ENCODE measurements at places on chromosomes 2 and 18.

- DNase-seq: no peak
Observed at GRCh38 chr2:192099742-192100141, 95.0 kb downstream of the TMEFF2 start.

DNA sequence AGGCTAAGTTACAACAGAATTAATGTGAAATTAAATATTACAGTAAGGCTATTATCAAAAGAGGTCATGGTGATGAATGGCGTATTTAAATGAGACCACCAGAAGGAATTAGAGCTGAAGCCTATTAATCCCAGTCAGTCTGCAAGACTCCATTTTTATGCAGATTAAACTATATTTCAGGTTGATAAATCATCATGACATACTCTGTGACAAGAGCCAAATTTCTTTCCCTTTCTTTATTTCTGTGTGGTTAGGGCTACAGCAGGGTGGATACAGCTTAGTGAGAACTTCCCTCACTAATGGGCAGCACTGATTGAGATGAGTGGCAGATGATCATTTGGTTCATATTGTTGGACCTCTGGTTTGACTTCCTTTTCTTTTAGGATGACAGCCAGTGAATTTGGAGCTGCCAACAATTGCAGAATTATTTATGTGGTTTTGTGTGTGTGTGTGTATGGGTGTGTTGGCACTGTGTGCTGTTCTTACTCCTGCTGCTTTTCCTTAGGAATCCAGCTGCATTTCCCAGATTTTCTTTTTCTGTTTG is 481.3 kb downstream of the PIK3C3 start:
- DNase-seq: no peak

DNA sequence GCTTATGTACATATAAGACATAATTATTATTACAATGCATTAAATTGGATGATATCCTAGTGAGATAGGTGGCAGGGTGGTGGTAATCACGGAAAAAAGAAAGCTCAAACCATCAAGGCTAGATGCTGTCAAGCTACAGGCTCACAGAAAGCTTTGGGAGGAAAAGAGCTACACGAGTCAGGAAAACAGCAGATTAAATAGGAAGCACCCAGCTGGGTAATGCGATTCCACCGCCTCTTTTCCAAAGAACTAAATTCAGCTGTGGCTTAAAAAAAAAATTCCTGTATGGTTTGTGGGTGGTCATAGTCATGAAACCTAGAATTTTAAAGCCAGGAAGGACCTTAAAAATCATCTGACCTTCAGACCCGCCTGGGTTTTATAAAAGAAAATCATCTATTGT is 23.7 kb upstream of the PTPN4 start:
- no peak for DNase-seq

- DNase-seq: no peak
Observed at GRCh38 chr2:16862471-16862870, 196.8 kb upstream of the CYRIA start.

DNA sequence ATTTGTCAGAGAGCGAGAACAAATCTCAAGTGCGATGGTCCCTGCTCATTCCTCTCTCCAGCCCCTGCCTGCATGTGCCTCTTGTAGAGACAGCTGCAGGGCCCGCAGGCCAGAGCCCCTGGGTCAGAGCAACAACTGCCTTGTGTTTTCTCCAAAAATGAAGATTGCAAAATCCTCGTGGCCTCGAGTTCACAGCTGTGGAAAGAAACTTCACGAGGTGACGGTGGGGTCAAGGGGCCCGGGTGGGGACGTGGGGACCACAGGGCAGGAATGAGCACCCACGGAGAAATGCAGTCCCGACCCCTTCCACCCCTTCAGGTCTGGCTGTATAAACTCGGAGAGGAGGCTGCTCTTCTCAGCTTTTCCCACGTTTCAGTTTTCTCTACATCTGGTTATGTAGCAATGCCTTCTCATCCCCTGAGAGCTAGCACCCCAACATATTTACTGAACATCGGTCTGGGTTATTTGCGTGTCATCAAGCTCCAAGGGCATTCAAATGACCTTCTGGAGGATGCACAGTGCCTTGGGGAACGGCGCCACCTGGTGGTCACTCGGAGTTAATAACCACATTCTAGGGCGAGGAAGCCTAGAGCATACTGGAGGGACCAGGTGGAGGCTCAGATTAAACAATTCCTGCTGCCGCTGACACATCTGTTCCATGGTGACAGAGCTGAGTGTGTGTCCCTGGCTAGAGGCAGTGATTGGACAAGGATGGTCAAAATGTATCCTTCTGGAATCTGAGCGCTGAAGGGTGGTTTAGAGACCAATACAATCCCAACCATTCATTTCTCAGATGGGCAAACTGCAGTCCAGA is 91.4 kb upstream of the CYRIA start:
- DNase-seq: peak; percentile 85

- no peak for DNase-seq
Observed at GRCh38 chr18:56402872-56403516, 235.4 kb downstream of the TXNL1 start.

- DNase-seq: no peak
Observed at GRCh38 chr2:31382452-31383120, 32.0 kb downstream of the XDH start.

DNA sequence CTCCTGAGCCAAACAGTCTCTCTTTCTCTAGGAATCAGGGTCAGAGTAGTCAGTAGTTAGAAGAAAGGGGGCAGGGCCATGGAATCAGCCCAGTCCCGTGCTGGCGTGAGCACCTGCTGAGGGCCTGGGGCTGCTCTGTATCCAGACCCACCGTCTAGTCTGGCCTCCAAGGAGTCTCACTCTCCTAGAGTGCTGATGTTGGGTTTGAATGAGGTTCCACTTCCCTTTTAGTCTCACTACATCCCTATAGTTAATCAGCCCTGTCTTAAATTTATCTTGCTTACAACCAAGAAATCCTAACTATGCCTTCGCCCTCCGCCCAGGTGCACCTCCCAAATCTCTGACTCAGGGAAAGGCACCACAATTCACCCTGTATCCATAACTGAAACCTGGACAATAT is 13.4 kb upstream of the KCTD1 start:
- DNase-seq: no peak

- no peak for DNase-seq
Observed at GRCh38 chr2:98482362-98482761, 37.7 kb downstream of the INPP4A start.

GRCh38 chr2:50443868-50444630 is 587.9 kb downstream of the NRXN1 start:
- DNase-seq: no peak

DNA sequence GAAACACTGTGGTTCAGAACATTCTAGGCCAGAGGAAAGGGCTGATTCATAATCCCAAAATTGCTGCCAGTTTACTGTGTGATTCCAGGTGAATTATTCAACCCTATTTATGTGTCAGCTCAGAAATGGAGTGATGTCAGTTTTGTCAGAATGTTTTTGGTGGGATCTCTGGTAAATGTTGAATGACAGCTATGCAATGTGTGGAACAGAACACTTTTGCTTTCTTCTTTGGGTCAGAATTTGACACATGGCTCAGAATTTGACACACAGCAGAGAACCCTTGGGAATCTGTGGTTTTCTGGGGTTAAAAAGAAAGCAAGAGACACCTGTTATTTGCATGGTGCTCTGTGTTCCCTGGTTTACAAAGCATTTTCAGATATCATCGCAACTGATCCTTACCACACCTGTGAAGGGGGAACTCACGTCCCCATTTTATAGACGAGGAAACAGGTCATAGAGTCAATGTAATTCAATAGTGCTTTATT is 1.6 kb upstream of the MTA3 start:
- peak; percentile 53 for DNase-seq

DNA sequence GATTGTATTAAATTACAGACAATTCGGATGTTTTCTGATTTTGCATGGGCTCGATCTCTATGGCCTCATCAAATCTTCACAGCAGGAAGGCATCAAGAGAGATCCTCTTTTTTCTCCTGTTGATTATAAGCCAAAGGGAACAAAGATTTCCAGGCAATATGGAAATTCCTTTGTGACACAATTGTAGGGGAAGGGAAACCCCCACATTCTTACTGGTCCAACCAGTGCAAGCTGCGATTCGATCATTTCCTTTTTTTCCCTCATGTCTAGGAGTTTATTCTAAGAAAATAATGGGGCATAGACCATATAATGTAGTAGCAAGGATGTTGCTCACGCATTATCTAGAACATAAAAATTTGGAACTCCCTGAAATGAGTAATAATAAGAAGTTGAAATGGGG is 87.7 kb downstream of the LYPD6 start:
- no peak for DNase-seq

DNA sequence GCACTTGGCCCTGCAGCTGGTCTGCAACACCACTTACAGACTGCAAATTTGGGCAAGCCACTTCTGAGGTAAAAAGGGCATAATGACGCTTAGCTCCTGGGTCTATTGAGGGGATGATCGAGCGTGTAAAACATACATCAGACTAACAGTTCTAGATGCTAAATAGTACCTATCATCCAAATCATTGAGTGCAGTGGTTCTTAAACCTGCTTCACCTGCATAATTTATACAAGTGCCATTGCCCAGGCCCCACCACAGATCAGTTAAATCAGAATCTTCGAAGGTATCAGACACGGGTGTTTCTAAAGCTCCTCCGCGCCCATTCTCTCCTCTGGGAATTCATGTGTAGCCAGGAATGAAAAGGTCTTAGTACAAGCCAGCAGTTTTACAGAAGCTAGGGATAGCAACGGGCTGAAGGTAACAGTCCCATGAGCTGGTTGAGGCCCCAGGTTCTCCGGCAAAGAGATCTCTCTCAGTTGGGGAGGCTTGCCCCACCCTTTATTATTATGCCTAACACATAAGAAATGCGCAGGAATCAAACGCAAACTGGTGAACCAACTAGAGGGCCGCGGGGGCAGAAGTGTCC is 737 bp upstream of the RNF181 start:
- DNase-seq: no peak

DNA sequence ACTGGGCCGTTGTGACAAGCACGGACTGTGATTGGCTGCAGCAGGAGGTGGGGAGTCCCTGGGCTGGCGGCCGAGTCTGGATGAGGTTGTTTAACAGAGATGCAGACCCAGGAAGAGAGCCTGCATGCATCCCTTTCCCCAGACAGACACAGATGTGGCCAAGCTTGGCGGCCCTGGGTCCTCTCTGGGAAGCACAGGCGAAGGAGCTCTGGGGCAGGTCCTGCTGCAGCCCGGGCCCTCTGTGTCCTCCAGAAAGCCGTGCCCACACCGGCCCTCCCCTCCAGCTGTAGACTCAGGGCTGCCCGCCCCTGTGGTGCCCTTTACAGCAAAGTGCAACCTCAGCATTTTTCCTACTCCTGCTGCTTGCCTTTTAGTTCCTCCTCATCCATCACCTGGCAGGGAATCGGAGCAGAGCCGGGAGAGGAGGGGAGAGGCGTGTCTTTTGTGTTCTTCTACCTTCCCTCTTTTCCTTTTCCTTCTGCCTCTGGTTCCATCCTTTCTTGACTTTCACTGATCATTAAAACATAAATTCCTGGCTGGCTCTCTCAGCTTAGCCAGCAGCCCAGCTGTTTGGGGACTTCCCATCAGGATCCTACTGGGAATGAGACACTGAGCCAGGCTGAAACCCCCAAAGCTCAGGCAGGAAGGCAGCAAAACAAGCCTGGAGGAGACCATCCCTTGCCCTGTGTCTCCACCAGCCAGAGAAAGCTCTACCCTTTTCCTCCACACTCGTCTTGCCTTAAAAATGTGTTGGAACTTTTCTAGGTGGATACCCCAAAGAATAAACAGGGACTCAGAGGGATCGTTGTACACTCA is 75.0 kb downstream of the CTIF start:
- DNase-seq: no peak

DNA sequence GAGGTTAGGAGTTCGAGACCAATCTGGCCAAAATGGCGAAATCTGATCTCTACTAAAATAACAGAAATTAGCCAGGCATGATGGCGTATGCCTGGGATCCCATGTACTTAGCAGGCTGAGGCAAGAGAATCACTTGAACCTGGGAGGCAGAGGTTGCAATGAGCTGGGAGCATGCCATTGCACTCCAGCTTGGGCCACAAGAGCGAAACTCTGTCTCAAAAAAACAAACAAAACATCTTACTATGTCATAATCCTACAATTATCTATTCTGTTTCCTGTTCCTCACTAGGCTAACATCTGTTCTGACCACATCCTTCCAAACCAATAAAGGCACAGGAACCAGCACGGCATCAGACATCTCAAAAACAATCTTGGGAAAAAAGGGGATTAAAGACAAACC is 361.8 kb upstream of the UBE2E3 start:
- no peak for DNase-seq

GRCh38 chr18:44541159-44541558 is 139.5 kb upstream of the SETBP1 start:
- no peak for DNase-seq

DNA sequence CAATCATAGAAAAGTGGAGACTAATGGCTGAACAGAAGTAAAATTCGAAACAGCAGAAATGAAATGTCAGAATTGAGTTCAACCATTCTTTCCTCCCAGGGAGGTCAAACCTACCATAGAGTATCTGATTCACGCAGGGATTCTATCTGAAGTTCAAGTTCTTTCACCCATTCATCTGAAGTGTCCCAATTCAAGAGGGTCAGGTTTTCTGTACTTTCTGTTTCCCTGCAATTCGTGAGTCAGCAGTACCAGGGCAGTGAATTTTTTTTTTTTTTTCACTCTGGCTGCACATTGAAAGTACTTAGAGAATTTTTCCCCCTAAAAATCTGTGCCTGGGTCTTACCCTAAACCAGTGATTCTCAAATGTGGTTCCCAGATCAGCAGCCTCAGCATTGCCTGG is 40.9 kb upstream of the CCDC88A start:
- no peak for DNase-seq

GRCh38 chr2:157748371-157749142 is 119.9 kb upstream of the ACVR1C start:
- no peak for DNase-seq

GRCh38 chr2:9639000-9639602 is 8.3 kb upstream of the YWHAQ start:
- no peak for DNase-seq

DNA sequence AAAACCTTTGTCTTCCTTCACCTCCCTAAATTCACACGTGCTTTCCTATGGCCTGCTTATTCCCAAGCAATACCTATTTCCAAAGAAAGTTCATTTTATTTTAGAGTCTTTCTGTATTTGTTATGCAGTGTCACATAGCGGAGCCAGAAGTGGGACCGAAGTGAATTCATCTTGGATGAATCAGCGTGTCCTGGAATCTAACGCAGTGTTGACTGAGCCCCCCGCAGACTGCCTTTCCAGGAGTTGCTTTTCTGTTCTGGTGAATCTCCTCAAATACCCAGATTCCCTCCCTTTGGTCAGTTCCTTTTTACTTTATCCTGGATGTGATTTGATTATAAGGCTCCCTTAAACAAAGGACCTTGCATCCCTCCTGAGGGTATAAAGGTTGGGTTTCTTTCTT is 10.8 kb downstream of the ALPP start:
- no peak for DNase-seq

DNA sequence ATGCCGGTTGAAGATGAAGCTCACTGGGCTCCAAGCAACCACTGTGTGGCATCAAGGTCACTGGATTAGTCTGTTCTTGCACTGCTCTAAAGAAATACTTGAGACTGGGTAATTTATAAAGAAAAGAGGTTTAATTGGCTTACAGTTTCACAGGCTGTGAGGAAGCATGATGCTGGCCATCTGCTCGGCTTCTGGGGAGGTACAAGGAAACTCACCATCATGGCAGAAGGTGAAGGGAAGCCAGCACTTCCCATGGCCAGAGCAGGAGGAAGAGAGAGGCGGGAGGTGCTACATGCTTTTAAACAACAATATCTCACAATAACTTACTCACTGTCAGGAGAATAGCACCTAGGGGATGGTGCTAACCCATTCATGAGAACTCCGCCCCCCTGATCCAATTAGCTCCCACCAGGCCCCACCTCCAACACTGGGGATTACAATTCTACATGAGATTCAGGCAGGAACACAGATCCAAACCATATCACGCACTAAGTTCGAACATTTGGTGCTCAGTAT is 109.7 kb upstream of the MGAT5 start:
- DNase-seq: no peak

GRCh38 chr2:171587567-171587966 is 65.3 kb downstream of the CYBRD1 start:
- no peak for DNase-seq
